ENCODE measurements at places on chromosomes 5 and 9.

DNA sequence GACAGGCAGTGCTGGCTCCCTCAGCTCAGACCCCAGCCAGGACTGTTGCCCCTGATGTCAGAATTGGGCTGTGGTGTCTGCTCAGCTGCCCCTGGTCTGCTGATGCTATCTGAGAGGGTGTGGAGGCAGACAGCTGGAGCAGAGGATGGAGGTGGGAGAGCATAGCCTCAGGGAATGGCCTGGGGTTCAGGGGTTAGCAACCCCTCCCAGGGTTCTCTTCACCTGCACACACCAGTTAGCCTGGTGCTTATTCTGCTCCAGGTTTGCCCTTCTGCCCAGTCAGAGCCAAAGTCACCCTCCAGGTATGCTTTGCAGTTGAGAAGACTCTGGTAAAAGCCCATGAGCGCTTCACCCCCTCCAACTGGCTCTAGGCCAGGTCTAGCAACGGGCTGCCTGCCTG is 109.8 kb downstream of the SAXO1 start:
- no peak for DNase-seq

DNA sequence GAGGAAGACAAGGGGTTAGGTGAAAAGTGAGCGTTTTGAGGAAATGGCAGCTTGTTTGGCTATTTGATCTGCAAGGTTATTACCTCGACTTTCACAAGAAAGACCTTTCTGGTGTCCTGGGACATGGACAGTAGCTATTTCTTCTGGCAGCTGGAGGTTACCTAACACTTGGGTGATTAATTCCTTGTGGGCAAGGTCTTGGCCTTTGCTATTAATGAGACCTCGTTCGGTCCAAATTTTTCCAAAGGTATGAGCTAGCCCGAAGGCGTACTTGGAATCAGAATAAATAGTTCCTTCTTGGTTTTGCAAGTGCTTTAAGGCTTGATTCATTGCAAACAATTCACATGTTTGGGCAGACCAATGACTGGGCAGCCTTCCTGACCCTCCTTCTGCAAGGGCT is 4.9 kb downstream of the GTF3C5 start:
- no peak for DNase-seq

- DNase-seq: no peak
Observed at GRCh38 chr5:81756016-81756415, 5.1 kb upstream of the SSBP2 start.

- no peak for DNase-seq
Observed at GRCh38 chr9:70531311-70531710, 116.9 kb upstream of the KLF9 start.

DNA sequence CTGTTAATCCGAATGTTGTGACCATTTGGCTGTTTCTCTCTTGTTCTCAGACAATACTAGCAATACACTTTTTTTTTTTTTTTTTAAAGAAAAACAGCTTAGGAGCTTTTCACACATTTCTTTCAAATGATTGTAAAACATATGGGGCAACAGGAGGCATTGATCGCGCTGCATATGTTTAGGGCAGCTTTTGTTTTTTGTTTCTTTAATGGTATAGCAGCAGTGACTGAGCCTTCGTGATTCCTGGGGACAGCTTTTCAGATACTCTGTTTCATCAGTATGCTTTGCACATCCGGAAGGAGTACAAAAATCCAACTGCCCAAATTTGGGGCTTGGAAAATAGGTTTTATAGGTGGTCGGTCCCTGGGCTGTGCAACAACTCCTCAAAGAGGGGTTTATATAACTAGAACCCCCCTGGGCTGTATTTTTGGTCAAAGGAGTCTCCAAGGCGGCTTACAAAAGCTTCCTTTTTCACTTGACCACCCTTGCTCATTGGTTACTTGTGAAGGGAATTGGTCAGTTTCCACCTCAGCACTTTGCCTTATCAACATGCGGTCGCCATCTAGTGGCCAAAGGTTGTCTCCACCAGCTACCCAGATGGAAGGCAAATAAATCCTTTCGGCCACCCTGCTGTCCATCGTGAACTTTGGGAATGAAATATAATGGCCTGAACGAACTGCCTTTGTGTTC is 91.8 kb downstream of the PDE6A start:
- peak; percentile 80 for DNase-seq

Data from Right ventricle myocardium superior (tissue), 1 donor.